Activated naive CD8-positive, alpha-beta T cell treated with anti-CD3 and anti-CD28 coated beads, Interleukin-2, amount 50 U/mL, for 24 hours (primary cell): ENCODE measurements at places on chromosomes 7 and 10.

DNA sequence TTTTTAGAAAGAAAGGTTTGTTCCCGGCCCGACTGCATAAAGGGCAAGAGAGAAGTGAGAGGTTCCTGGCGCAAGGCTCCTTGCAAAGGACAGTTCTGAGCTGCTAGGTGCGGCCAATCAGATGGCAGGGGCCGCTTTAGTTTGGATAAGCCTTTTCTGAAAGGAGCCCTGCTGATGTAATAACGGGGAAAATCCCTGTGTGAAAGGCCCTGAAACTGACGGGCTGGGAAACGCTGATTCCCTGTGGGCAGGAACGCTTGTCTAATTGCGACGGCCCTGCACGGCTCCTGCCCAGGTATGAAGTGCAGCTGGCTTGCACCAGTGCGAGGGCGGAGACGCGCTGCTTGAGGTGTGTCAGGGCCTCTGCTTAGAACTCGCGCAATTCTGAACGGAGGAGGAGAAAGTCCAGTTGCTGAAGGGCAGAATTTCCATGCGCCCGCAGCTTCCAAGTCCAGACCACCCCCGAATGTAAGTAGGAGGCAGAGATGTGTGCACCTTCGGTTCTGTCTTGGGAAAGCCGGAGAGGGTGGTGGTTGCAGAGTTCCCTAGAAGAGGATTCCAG lies 30.5 kb downstream of the TACC2 start:
- DNase-seq, result no peak

GRCh38 chr10:18456984-18457383 lies 194.4 kb downstream of the NSUN6 start:
- DNase-seq, result no peak

- DNase-seq, result no peak
Observed at GRCh38 chr10:50991456-50992355, 82.6 kb upstream of the PRKG1 start.

DNA sequence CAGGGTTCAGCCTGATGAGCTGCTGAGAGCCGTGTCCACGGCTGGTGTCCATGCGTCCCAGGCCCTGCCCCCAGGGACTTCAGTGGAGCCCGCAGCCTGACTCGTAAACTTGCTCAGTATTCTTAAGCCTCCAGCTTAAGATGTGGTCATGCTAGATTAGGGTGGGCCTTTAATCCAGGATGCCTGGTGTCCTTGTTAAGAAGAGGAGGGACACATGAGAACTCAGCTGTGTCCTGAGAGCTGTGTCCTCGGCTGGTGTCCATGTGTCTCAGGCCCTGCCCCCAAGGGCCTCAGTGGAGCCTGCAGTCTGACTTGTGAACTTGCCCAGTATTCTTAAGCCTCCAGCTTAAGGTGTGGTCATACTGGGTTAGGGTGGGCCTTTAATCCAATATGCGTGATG lies 23.0 kb downstream of the DOCK1 start:
- DNase-seq, result no peak
